ENCODE measurements at places on chromosomes 3 and 15. TPM values are rescaled to one million over a fixed set of nuclear protein-coding genes. Genes with fewer than 3 reads are reported as not detected.

CDHR4 gene
- total RNA-seq = not detected

RBP2 gene
- not detected for total RNA-seq

ARPP19 gene
- total RNA-seq = 195 TPM

ZMYND10 gene
- total RNA-seq = 3.7 TPM

NEK10 gene
- total RNA-seq = 28.1 TPM

TRH gene
- total RNA-seq = 4.1 TPM

PRTG gene
- total RNA-seq = 2.4 TPM

ATG7 gene
- 19.2 TPM for total RNA-seq

EPHA3 gene
- 136 TPM for total RNA-seq

IL17RC gene
- total RNA-seq = 2.4 TPM

CKMT1B gene
- 7.7 TPM for total RNA-seq

GRK7 gene
- under 0.01 TPM for total RNA-seq

HEG1 gene
- 5.7 TPM for total RNA-seq

CFAP100 gene
- total RNA-seq = 3.7 TPM

ZNF662 gene
- 16.7 TPM for total RNA-seq

LHFPL4 gene
- total RNA-seq = 47.3 TPM

GCNT3 gene
- 0.41 TPM for total RNA-seq

CCDC54 gene
- total RNA-seq = not detected

CCR8 gene
- not detected for total RNA-seq

CCDC39 gene
- 0.82 TPM for total RNA-seq

IL17RB gene
- total RNA-seq = 1.6 TPM

LTK gene
- not detected for total RNA-seq

DNAH12 gene
- 0.82 TPM for total RNA-seq

CPB1 gene
- not detected for total RNA-seq

CPNE9 gene
- 0.41 TPM for total RNA-seq

LSMEM2 gene
- total RNA-seq = 0.82 TPM

ERICH6 gene
- total RNA-seq = under 0.01 TPM

CEMIP gene
- 3.7 TPM for total RNA-seq

VPS13C gene
- 95.4 TPM for total RNA-seq

ARGFX gene
- not detected for total RNA-seq

EPHB1 gene
- 16.7 TPM for total RNA-seq

GOLGA6D gene
- total RNA-seq = not detected

CHRNA7 gene
- total RNA-seq = 4.5 TPM

LMAN1L gene
- not detected for total RNA-seq

CASR gene
- total RNA-seq = not detected

PARP14 gene
- total RNA-seq = 7.3 TPM

Data from frontal cortex (tissue), 4 donors.